ENCODE measurements at places on chromosomes 12 and 14.

DNA sequence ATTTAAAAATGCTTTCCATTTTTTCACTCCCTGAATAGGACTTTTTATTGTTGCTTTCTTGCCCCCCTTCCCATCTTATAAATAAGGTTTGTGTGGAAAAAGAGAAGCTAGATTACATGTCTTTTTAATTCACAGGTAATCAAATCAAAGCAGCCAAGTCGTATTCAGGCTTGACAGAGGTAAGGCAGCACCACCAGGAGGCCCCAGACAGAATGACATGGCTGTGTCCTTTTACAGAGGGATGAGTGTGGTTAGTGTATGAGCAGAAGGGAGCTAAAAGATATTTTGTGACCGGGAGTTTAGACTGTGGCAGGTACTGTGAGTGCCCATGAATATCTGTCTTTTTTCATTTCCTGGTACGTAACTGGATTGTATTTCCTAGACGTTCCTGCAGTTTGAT lies 596.1 kb downstream of the ETNK1 start:
- no peak for DNase-seq

DNA sequence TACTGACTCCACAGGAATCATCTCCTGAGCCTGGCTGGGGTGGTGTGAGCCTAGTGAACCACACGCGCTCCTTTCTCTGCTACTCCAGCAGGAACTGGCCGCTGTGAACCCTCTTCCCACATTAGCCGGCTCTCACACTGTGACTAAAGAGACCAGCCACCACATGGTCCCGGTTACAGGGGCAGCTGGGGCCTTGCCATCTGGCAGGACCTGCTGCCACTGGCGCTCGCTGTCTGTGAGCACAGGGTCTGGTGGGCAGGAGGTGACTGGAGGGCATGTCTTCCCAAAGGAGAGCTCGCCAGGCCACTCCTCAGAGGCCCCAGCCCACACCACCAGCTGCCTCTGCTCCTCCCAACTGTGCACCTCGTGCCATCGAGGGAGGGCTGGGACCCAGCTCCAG lies 99.3 kb downstream of the SINHCAF start:
- no peak for DNase-seq

DNA sequence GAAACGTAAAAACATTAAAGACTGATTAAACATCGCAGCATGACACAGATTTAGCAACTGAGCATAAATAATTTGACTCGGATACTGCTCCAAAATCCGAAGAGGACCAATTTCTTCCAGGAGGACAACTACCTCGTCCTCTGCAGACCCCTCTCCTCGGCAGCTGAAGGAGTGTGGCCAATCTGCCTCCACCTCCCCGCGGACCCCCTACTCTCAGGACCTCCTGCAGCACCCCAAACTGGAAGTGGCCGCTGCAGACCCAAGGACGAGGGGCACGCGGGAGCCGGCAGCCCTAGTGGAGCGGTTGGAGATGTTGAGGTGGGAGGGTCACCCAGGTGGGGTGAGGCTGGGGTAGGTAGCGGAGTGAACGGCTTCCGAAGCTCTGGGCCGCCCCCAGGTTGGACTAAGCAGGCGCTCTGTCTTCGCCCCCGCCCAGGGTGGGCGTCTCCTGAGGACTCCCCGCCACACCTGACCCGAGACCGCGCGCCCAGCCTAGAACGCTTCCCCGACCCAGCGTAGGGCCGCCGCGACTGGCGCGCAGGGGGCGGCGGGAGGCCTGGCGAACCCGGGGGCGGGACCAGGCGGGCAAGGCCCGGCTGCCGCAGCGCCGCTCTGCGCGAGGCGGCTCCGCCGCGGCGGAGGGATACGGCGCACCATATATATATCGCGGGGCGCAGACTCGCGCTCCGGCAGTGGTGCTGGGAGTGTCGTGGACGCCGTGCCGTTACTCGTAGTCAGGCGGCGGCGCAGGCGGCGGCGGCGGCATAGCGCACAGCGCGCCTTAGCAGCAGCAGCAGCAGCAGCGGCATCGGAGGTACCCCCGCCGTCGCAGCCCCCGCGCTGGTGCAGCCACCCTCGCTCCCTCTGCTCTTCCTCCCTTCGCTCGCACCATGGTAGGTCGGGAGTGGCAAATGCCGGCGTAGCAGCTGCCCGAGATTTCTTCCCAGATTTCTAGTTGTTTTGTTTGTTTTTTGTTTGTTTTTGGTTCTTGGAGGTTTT lies at the start of gene CALM1:
CALM1 (plus strand) TSS at position 689 of the 999 bp plus-strand sequence; CDS start at position 891, 202 bp downstream.
- peak; percentile 95 for DNase-seq

DNA sequence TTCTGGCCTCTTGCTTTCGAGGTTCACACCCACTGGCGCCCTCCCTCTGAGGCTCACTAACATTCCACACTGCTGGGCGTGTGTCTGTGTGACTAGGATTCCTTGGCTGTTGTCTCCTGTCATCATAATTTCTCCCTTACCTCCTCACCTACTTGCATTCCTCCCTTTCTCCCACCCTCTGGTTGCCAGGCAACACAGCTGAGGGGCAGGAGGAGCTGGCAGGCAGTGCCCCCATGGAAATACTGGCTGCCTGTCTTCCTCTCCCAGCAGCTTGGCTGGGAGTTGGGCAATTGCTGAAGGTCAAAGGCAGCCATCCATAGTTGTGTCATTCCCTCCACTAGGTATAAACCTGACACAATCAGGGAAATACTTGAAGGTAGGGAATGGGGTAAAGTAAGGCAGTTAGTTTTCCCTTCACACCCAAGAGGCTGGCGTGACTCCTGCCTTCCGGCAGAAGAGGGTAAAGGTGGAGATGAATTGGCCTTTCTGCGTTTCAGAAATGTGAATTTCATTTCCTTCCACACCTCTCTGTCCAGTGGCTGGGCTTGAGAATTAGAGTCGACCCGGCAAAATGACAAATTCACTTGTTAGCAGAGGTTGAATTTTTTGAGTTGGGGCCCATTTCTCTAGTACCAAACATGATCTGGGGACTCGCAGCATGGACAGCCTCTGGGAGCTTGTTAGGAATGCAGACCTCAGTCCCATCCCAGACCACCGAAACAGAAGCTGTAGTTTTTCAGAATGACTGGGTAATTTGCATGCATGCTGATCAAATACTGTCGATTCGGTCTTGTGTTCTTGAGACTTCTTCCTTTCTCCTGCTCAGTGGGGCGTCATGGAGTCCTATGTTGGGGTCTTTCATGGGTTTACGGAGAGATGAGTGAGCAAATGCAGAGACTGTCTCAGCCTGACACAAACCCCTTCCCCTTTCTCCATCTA lies 24.3 kb upstream of the EMP1 start:
- DNase-seq, result peak; percentile 75

- no peak for DNase-seq
Observed at GRCh38 chr12:118727979-118728366, 253.4 kb upstream of the SRRM4 start.

DNA sequence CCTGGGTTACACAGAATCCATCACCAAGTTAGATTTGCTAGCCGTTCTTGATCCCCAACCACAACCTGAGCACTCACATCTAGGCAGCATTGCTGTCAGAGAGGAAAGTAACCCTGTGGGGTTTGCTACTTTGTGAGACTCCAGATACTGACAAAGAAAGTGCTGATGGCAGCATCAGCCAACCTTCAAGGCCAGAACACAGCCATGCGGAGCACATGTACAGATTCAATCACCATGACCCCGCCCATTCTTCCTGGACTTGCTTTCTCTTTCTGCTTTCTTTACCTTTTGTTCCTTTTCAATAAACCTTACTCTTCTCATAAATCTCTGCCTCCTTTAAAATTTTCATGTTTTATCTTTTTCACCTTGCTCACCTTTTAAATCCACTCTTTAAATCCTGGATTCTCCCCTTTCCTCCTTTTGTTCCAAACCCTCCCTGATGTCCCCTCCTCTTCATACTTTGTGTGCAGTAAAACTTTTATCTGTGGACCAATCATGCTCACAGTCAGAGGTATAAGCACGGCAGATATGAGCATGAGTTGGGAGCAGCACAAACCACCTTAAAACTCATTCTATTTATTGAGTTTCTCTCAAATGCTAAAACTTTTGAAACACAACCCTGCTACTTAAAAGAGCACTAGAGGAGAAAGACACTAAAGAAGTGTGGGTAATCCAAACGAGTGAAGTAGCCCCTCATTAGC lies 21.9 kb upstream of the CERS5 start:
- no peak for DNase-seq

GRCh38 chr14:91778217-91778616 lies 46.3 kb upstream of the CATSPERB start:
- no peak for DNase-seq

DNA sequence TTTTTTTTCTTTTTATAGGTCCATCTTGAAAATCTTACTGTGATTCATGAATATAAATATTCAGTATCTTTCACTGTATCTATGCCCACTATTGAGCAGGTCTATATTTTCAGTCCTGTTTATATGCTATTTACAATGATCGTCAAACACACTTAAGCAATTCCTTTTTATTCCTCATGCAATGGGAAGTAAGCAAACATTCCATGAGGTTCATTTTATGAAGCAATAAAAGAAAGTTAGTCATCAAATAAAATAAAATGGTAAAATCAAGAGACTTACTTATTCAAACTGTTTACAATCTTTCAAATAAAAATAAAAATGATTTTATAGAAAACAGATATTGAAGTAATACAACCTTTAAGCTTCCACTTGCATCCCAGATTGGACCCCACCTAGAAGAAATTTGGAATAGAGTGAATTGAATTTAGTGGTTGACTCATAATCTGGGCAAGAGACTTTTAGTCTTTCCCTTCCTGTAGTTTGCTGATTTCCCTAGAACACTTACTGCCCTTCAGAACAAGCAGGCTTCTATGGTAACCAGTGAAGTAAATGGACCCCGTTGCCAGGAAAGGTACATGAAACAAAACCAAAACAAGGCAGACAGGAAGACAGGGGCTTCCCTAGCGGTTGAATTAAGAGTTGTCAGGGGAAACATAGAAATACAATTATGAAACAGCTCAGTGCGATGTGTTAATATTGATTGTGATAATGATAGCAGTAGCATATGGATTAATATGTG lies 241.0 kb upstream of the ATP2B1 start:
- no peak for DNase-seq

- DNase-seq, result no peak
Observed at GRCh38 chr12:25130741-25131188, 64.2 kb downstream of the DNAI7 start.

DNA sequence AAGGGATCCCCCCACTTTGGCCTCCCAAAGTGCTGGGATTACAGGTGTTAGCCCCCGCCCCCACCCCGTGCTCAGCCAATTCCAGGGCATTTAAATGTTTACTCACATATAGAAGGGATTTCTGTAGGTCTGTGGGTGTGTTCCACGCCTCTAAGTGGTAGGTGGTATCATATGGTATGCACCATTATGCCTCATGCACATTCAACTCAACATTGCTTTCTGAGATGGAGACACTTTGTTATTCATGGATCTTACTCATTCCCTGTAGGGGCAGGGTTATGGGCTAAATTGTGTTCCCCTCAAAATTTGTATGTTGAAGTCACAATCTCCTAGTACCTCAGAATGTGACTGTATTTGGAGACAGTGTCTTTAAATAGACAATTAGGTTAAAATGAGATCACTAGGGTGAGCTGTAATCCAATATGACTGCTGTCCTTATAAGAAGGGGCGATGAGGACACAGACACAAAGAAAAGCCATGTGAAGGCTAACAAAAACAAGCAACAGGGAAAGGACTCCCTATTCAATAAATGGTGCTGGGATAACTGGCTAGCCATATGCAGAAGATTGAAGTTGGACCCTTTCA lies 200.6 kb downstream of the EFCAB11 start:
- DNase-seq, result no peak
